ENCODE measurements at places on chromosomes 3 and 15.

DNA sequence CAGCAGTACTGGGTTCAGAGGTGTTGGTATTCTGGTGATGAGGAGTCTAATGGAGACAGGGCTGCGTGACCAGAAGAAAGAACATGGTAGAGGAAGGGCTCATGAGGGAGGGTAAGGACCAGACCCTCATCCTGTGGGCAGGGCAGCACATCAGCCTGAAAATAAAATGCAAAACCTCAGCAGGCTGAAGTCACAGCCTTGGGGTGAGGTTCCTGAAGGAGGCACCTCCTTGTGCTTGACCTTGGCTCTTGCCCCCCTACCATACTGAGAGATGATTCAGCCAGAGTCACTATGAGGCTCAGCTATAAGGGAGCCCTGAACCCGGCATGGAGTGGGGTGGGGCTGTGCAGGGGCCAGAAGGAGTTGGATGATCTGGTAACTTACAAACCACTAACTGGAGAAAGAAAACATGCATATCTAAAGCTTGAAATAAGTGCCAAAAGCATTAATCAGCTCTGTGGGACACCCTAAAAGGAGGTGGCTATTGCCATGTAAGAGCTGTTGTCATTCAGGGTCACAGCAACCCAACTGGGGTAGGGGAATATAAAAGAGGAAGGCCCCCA is 60.2 kb downstream of the CORO2B start:
- DNase-seq, result no peak

- DNase-seq, result peak; percentile 99
These were observed 22.0 kb upstream of the CYP11A1 start for GRCh38 chr15:74389241-74390048.

DNA sequence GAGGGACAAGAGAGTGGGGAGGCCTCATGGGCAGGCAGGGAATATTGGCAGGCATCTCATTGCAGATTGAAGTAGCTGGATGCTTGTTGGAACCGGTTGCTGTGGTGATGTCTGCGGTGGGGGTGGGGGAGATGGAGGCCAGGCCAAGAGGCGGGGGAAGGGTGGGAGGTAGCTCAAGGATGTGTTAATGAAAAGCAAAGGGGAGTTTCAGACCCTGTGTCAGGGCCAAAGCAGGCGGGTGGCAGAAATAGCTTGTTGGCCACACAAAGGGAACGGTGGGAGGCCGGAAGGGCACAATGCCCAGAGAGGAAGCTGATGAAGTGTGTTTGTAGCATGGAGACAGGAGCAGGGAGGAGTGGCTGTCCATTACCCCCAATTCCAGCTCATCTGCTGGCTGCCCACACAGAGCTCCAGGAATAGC is 28.0 kb downstream of the CCDC33 start:
- no peak for DNase-seq

GRCh38 chr3:84066915-84067314 is 891.9 kb upstream of the CADM2 start:
- DNase-seq, result no peak

- no peak for DNase-seq
These were observed 23.9 kb downstream of the ITPR1 start for GRCh38 chr3:4517093-4517492.

GRCh38 chr3:58452176-58452575 is 18.5 kb upstream of the PDHB start:
- no peak for DNase-seq

DNA sequence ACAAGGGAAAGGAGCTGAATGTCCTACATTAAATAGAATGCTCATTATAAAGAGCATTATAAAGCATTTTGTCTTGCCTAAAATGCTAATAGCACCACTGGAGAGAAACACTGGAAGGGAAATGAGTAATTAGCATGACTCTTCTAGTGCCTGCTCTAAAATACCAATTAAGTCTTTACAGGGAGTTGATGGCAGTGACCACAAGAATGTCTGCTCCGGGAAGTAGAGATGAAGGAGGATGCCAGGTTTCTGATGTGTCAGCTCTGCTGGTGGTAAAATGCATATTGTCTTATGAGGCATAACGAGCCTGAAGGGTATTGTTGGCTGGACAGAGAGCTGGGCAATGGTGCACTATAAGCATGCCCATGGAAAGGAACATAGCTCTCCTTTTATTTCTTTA is 49.5 kb downstream of the MYLK start:
- DNase-seq, result no peak

GRCh38 chr3:169813278-169813677 is 574 bp upstream of the LRRC34 start:
- no peak for DNase-seq

- no peak for DNase-seq
These were observed 8.7 kb upstream of the LMCD1 start for GRCh38 chr3:8492744-8493511.

GRCh38 chr15:38788918-38789317 is 224.3 kb upstream of the RASGRP1 start:
- no peak for DNase-seq

DNA sequence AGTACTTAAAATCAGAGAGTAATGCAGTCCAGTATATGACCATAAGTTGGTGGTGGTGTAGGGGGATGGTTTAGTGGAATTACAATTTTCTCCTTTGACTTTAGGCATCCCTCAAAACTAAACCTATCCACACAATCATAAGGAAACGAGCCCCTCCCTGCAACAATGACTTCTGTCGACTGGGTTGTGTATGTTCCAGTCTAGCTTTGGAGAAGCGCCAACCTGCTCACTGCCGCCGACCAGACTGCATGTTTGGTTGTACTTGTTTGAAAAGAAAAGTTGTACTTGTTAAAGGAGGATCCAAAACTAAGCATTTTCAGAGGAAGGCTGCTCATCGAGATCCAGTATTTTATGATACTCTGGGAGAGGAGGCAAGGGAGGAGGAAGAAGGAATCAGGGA is 52.8 kb downstream of the MGA start:
- DNase-seq, result no peak

GRCh38 chr3:28077572-28077971 is 163.8 kb upstream of the CMC1 start:
- DNase-seq, result no peak

DNA sequence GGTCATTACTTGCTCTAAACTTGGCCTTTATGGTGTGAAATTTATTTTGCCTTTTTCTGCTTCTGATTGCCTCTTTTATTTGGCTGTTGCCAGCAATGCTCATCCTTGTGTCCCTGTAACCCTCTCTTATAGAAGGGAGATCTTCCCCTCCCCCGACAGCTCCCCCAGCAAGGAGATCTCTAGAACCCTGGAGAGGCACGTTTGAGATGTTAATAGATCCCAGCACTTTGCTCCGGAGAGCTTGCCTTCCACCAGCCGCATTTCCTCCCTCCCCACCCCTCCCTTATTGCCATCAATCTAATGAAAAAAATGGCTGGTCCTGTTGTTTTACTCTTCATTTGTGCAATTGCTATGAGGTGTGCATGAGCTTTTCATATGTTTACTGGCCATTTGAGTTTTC is 18.2 kb downstream of the TRIM71 start:
- DNase-seq, result no peak

DNA sequence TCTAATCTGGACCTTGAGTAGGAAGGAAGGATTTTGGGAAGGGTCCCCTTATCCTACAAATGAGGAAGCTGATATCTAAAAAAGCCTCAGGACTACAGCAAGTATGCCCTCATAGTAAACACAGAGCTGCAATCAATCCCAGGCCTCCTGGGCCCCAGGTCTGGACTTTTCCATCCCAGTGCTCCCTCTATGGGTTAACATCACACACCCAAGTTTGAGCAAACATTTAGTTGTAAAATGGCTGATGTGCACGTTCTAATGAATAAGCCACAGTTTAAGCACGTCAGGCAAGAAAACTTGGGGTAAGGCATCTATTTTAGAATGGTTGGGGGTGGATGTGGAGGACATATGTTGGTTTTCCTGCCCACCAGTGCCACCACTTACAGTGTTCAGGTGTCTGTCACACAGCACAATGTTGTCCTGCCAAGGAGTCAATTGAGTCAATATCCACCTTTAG is 44.3 kb upstream of the UBE2E1 start:
- DNase-seq, result no peak

DNA sequence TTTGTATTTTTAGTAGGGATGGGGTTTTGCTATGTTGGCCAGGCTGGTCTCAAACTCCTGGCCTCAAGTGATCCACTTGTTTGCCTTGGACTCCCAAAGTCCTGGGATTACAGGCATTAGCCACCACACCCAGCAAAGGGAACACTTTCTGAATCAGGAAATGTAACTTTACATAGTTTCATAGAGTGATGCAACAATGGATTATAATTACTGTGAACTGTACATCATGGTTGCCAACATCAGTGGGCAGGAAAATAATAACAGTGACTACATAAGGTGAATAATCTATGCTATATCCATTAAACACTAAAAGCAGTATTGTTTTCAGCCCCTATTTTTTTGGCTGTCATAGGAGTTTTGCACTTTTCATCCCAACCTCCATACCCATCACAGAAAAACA is 5.0 kb upstream of the KPNA1 start:
- no peak for DNase-seq

- no peak for DNase-seq
These were observed 447 bp upstream of the SHQ1 start for GRCh38 chr3:72848703-72849081.

GRCh38 chr3:71211083-71211482 is 372.4 kb downstream of the FOXP1 start:
- no peak for DNase-seq

DNA sequence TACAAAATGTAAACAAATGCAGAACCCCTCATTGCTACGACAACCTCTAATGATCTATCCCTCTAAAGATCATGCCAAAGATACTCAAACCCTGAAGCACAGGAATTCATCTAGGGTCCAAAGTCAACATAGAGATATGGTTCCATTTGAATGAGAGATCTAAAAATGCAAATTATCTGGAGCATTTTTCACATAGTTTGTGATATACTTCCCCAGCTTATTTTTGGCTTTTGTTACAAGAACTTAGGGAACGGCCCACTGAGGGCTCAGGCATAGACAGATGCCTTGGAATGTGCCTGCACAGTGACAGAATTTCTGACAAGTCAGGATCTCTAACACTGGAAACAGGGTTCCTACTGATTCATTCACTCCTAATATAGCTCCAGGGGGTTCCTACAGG is 258.9 kb upstream of the THBS1 start:
- DNase-seq, result no peak

DNA sequence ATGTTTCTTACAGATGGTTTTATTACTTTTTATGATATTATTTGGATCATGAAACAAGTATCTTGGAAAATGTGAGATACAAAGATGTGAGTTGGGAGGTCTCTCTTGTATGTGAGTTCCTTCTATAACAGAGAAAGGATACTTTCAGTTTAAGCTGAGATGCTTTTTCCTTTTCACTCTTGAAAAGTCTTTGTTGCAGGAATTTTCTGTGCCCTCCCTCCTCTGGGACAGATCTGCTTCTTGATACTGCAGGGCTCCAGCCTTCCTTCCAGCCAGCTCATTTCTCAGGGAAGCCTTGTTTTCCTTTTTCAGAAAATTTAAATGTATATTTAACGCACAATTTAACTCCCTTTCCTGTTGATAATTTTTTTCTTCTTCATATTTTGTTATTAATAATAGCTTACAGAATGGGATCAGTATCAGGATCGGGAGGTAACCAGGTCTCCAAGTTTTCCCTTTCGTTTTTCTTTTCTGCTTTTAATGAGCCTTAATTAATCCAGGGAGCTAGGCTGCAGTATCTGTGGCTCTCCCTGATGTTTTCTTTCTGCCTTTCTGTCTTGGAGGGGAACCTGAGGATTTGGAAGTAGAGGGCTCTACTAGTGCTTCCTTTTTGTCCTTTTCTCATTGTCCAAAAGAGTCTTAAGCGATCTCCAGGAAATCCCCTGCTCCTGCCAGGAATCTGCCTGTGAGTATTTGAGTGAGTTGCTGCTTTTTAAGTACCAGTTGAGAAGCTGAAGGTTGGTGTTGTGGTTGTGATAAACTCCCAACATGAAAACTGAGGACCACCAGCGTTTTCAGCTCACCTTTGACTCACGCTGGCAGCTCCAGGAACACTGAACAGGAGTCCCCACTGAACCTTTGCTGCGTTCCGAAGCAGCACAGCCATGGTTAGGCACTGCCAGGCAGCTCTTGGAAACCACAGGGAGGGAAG is 105.7 kb downstream of the IGF1R start:
- no peak for DNase-seq

DNA sequence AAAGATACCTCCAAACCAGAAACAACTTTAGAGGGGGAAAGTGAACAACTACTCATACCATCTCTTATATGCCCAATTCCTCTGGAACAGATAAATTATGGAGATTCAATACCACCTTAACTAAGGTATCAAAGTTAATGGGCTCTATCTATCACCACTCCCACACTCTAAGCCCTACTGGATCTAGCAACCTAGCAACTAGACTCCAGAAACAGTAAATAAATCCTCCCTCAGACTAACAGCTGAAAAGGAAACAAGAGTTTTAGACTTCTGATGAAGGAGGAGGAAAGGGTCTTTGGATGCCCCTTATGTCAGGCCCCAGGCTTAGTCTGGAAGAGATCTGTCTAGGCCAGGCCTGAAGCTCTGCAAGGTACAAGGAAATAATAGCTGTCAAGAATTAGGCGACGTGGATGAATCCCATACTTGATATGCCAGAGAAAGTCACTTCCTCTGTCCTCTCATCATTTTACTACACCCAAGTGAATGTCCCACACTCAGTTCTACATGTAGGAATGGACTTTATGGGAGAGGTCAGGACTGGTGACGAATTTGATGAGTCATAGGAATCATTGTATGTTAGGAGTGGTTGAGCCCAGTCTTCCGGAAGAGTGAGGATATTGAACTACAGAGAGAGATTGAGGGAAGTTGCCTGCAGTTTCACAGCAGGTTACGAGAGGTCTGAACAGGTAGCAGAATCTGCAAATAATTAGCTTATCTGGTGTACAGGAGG is 113.8 kb downstream of the AKAP13 start:
- no peak for DNase-seq

- no peak for DNase-seq
These were observed 8.3 kb upstream of the PIGZ start for GRCh38 chr3:196976941-196977340.

DNA sequence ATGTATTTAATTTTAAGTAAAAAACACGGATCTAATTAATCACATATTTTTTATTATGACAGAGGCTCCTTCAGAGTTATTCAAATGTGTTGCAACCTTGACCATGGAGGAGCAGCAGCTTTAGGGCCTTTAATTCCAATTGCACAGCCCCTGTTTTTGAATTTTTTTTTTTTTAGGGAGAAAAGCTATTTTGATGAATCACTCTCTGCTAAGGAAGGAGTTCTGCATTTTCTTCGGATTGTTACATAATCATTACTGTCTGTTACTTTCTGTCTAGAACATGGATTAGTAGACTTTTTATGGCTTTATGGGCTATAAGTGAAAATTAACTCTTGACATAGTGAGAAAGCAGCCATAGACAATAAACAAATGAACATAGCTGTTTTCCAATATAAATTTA is 90.8 kb downstream of the MCTP2 start:
- no peak for DNase-seq

- DNase-seq, result no peak
These were observed 26.4 kb upstream of the ZNF774 start for GRCh38 chr15:90325726-90326125.

GRCh38 chr3:22959593-22959992 is 243.5 kb upstream of the UBE2E2 start:
- no peak for DNase-seq

- DNase-seq, result no peak
These were observed 334.8 kb downstream of the NAALADL2 start for GRCh38 chr3:175193815-175194518.
